Bronchial epithelial cell (primary cell): ENCODE measurements at places on chromosomes 12 and 14. TPM values are rescaled to one million over a fixed set of nuclear protein-coding genes. Genes with fewer than 3 reads are reported as not detected.

- DNase-seq, result peak; percentile 82
Observed at GRCh38 chr14:20632831-20633691, 8.4 kb downstream of the OR6S1 start.

DNA sequence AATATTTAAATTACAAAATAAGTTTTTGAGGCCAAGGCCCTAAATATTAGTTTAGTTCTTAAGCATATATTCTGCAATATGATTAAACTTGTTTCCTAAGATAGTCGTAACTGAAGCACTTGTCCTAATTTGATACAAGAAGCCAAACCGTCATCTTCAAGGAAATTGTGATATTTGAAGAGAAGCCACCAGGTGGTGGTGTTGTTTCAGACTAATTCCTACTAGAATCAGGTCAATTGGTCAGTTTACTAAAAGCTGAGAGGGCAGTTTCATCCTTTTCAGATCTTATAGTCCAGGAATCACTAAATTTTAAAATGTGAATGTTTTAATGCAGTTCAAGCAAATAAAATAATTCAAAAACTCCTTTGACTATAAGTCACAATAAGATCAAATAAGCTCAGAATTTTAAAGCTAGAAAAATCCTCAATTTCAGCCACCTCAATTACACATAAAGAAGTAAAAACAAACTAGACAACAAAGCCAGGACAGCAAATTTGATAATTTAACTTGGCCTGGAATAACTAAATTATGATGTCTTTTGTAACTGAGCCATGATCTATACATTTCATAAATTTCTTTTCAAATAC is 7.1 kb upstream of the ARL1 start:
- DNase-seq, result peak; percentile 68

DNA sequence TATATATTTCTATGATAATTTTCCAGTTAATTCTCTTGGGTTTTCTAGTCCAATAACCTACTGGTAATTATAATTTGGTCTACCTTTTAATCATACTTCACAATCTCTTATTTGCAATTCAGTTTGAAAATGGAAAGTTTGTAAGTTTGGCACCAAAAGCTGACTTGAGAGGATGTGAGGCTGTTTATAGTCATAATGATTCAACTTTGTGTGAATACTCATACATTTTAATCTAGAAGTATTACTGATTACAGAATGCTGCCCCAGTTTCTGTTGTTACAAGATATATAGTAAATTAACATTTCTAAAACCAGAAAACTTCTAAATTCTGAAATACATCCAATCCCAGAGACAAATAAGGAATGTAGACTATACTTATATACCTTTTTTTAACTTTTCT is 158.2 kb downstream of the SLC38A4 start:
- peak; percentile 79 for DNase-seq

DNA sequence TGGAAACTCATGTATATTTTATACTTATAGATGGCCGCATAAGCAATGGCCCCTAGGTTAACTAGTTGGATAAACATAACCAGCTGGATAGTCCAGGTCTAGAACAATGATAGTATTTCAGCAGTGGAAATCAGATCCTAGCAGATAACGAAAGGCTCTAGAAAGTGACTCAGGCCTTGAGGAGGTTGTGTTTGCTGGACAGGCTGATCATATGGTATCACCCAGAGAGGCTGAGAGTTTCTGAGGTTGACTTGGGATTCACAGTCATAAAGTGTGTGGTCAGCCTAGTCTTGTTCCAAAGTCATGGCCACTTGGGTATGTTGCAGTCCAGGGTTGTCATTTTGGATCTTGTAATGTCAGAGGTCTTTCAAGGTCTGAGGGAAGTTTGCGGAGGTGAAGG is 16.8 kb downstream of the FLVCR2 start:
- DNase-seq, result no peak

- DNase-seq, result no peak
Observed at GRCh38 chr14:75342762-75343599, 64.4 kb downstream of the FOS start.

DNA sequence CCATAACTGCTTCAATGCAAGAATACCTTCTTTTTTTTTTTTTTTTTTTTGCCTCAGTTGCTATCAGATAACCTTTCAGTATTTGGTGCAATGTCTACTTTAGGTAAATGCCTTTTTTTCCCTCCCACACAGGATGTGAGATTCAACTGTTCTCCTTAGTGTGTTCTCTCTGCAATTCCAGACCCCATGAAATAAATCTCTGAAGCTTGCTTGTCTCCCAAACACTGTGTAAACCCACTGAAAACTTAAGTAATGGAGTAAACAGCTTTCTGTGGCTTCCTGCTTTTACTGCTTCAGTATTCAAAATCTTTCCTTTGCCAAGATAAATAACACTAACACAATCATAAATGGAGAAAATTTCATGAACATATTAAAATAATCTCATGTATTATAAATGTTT is 55.8 kb upstream of the CLEC14A start:
- DNase-seq, result no peak

DNA sequence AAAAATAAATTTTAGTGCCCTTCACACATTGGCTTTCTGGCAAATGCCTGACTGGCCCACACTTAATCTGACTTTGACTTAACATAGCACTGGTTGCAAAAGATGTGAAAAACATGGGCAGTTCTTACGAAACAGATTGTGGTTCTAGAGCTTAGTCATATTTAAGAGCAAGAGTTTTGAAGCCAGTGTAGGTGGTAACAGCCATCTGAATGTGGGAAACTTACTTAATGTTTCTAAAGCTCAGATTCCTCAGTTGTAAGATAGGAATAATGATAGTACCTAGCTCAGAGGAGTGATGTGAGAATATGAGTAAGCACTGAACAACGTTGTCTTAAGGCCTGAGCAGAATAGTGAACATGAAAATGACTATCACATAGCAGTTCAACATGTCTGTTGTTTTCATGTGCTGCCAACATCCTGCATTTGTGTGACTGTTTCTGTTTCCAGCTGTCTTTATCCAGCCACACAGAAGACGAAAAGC is 262.7 kb downstream of the SYT1 start:
- DNase-seq, result peak; percentile 77

- DNase-seq, result no peak
Observed at GRCh38 chr14:22699801-22700564, 55.8 kb upstream of the OR6J1 start.

- peak; percentile 61 for DNase-seq
Observed at GRCh38 chr12:71092290-71092689, 65.5 kb downstream of the TSPAN8 start.

GRCh38 chr12:121926874-121927706 is 8.7 kb downstream of the CFAP251 start:
- no peak for DNase-seq

- DNase-seq, result peak; percentile 99
Observed at GRCh38 chr12:93122569-93123091, 193.5 kb upstream of the EEA1 start.

DNA sequence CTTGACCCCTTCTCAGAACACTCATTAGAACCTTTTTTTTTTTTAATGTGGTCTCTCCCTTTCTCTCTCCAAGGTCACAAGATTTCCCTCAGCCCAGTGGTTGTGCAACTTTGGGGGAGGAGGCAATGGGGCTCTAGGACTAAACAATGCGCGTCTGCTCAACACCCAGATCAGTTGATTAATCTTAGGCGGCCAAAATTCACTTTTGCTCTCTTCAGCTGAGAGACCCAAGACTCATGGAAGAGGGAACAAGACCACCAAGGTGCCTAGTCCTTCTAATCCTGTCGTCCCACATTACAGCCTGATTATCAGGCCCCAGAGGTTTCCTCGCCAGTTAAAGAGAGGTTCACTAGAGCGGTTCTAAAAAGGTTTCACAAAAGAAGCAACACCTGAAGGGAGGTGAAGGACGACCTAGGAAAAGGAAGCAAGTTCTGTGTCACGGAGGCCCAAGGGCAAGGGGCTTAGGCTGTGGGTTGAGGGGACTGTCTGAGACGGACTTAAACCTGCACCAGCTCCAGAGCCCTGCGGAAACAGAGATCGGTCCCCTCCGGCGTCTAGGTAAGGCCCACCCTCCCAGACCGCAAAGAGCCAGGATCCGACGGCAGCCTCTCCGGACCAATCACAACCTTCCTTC is 824 bp upstream of the TARBP2 start:
- peak; percentile 58 for DNase-seq

DNA sequence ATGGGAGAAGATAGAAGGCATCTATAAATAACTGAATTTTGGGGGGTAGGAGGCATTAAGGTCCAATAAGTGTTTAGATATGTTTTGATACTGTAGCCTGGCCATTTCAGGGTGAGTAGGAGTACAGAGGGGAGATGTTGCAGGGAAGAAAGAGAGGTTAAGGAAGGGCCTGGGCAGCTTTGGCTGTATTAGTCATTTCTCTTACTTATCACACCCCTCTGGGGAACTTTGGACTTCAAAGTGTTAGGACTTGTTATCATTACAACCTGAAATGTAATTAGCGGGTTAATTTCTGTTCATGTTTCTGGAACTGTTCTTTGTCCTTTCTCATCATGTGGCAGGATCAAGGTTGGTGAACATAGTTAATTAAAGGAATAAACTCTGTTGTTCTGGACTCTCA is 40.3 kb downstream of the SUSD6 start:
- DNase-seq, result peak; percentile 73

DNA sequence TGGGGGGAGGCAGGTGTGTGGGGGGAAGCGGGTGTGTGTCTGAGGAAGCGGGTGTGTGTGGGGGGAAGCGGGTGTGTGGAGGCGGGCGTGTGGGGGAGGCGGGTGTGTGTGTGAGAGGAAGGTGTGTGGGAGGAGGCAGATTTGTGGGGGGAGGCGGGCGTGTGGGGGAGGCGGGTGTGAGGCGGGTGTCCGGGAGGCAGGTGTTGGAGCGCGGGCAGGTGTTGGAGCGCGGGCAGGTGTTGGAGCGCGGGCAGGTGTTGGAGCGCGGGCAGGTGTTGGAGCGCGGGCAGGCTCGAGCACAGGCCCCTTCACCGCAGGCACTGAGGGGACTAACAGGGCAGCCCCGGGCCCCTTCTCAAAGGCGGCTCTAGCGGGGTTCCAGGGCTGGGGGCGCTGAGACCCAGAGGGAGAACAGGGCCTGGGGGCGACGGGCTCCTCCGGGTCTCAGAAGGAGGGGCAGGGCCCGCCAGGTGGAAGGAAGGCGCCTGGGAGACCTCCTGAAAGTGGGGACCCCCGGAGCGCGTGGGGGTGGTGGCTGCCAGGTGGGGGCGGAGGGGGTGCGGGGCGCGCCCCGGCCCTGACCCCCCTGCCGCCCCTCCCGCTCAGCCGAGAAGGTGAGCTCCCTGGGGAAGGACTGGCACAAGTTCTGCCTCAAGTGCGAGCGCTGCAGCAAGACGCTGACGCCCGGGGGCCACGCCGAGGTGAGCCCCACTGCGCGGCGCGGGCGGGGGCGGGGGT is 3.2 kb downstream of the CRIP2 start:
- DNase-seq, result no peak

DNA sequence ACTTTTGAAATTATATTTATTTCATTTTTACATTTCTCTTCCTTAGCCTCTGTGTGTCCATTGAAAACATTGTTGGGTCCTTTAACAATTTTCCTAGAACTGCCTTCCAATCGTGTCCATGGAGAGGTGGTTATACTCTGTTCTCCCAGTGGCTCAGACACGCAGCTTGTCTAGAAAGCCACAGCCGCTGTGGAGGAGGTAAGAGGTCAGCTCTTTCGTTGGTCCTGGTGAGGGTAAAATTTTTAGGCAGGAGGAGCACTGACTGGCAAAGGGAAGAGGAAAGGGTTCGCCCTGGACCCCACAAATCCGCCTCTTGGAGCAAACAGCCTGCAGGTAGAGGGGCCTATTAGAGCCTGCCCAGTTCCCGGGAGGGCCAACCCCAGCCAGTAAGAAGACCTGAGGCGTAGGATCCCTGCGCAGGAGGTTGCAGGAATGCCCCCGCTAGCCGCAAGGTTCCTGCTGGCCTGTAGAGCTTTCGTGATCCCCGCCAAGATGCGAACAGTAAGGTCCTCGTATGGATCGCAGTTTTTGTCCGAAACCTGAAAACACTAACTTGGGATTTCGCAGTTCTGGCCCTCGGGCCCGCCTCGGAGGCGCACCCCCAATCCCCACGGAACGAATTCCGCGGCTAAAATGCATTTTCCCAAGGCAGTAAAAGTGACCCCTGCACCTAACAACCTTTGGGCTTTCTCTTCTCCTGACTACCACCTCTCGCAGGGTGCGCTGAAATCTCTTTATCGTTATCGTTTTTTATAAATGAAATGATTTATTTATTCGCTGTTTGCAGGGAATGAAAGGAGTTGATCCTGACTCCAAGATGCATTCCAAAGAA is 7.5 kb upstream of the PAX9 start:
- DNase-seq, result no peak

DNA sequence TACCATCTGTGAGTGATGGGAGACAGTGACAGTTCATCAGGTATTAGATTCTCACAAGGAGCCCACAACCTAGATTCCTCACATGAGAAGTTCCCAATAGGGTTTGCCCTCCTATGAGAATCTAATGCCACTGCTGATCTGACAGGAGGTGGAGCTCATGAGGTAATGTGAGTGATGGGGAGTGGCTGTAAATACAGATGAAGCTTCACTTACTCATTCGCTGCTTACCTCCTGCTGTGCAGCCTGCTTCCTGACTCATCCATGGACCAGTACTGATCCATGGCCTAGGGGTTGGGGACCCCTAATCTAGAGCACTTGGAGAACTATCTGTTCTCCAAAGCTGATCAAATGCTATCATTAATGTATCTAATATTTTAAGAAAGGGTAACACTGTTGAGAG is 17.7 kb downstream of the CLEC2D start:
- DNase-seq, result peak; percentile 73

DNA sequence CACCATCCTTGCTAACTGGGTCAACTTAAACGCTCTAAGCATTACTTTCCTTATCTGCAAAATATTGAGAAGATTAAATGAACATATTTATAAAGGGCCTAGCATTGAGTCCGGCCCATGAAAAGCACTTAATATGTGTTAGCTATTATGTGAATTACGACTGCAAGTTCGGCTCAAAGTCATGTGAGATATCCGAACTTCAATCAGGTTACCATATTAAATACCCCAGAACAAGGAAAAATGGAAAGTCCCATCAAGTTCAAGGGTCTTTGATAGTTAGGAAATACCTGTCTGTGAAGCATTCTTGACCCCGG is 487 bp upstream of the NRDE2 start:
- no peak for DNase-seq

GRCh38 chr14:104120281-104120741 is 18.1 kb upstream of the KIF26A start:
- peak; percentile 50 for DNase-seq

DNA sequence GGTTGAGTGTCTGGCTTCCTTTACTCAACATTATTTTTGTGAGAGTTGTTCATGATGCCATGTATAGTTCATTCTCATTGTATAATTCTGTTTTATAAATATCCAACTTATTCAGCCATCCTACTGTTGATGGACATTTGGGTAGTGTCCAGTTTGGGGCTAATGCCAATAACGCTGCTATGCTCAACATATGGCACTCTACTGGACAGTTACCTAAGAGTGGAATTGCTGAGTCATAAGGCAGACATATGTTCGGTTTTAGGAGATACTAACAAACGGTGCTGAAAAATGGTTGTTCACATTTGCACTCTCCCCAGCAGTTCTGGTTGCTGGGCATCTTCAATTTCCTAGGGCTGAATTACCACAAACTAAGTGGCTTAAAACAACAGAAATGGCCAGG is 28.7 kb upstream of the P2RX4 start:
- no peak for DNase-seq

Gene GARIN6
- total RNA-seq, result not detected in 2 replicates

Gene PLEK2
- 20.4 and 111 TPM in 2 replicates for total RNA-seq

Gene LRRC9
- total RNA-seq, result not detected in 2 replicates

Gene SERPINA9
- total RNA-seq, result not detected in 2 replicates

Gene HCAR1
- under 0.01 and 0.13 TPM in 2 replicates for total RNA-seq

Gene PSMC1
- total RNA-seq, result 102 and 145 TPM in 2 replicates

Gene KLHL33
- not detected in 2 replicates for total RNA-seq

Gene NRXN3
- total RNA-seq, result under 0.01 TPM in 1 of 2 replicates, not detected in the other

Gene ZNF891
- 0.53 and 0.77 TPM in 2 replicates for total RNA-seq

Gene INHBC
- total RNA-seq, result not detected in 2 replicates

Gene TFCP2
- 7.1 and 7.6 TPM in 2 replicates for total RNA-seq

Gene FAM234B
- 2.4 and 3.7 TPM in 2 replicates for total RNA-seq
